ENCODE measurements at places on chromosomes 1 and 21.

DNA sequence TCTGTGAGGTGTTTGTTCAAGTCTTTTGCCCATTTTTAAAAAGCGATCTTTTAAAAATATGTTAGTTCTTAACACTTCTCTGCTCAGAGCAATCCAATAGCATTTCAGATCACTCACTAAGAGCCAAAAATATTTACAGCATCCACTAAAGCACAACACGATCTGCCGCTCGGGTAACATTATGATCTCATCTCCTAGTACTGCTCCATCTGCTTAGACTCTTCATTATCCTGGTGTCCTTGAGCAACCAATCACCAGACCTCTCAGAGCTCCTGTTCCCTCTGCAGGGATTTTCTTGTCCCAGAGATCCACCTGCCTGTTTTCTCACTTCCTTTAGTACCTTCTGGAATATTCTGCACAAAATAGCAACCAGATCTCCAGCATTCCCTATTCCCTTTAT lies 235.3 kb upstream of the ESRRG start:
- DNase-seq, result no peak

- peak; percentile 95 for DNase-seq
Measured at GRCh38 chr1:153967107-153967999, at the start of gene CREB3L4. Gene CREB3L4, plus strand, starts transcription at chr1:153967902. Its CDS starts 624 bp downstream, at chr1:153968526.

GRCh38 chr1:2561898-2562895 lies 6.0 kb downstream of the TNFRSF14 start:
- peak; percentile 35 for DNase-seq

- no peak for DNase-seq
Measured at GRCh38 chr1:175385316-175385715, 192.7 kb upstream of the KIAA0040 start.

DNA sequence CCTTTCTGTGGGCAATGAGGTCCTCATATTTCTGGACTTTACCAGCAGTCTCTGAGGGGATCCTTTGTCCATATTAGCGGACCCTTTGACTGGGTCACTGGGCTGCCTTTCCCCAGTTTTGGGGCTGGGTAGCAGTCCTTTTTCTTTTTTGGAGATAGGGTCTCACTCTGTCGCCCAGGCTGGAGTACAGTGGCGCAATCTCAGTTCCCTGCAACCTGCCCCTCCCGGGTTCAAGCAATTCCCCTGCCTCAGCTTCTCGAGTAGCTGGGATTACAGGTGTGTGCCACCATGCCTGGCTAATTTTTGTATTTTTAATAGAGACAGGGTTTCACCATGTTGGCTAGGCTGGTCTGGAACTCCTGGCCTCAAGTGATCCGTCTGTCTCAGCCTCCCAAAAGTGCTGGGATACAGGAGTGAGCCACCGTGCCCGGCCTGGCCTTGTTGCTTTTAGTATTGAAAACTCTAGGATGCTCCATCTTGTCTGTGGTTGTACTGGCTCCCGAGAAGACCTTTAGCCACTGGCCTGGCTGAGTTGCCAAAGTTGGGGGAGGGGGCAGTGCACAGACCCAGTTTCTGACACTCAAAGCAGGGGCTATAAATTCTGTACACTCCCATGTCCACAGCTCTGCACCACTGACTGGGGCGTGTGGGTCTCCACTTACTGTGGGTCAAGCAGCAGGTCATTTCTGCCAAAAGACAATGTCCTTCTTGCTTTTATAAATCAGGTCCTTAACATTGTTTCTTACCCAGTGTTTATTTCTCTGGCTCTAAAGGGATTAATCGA lies 33.1 kb downstream of the MAN1C1 start:
- no peak for DNase-seq

- no peak for DNase-seq
Measured at GRCh38 chr1:46558141-46558963, 6.9 kb upstream of the KNCN start.

DNA sequence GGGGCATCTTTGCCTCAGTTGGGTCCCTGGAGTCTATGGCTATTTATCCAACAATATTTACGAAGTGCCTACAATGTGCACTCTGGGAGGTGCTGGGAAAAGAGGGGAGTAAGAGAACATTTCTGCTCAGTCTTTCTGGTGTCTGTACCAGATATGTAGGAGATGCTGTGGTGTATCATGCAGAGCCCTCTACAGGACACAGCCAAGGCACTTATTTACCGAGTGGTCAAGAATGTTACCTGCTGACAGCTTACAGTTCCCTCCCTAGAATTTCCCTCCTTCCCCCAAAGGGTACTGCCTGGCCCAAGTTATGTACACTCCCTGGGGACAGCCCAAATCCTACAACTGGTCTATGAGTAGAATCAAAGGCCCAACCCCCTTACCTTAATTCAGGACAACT lies 177.7 kb downstream of the C1orf94 start:
- no peak for DNase-seq

DNA sequence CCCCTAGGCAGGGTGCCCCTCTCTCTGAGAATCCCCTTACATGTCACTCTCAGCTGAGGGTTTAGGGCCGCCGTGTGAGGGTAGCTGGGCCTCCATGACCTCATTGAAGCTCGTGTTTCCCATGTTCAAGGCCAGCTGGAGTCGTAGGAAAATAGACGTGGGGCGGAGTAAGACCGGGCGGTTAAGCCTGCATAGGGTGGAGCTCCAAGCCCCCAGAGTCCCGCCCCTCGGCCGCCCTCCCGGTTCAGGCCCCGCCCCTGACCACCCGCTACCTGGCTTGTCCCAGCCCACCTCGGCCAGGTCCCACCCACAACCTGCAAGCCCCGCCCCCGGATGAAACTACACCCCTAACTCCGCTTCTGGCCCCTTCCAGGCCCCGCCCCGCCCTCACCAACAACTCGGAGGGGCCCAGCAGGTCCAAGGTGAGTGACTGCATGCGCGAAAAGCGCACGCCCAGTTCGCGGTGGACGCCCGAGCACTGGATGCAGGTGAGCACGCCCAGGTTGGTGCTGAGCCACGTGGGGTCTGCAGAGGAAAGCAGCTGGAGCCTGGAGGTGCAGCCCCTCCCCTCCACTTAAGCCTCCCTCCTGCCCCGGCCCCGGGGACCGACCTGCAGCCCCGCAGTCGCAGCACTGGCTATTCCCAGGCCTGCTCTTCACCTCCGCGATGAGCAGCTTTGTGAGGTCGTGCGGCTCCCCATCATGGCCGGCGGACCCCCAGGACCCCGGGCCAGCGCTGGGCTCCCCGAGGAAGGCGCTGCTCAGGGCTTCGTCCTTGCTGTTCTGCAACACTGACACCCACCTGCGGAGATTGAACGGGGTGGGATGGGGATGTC lies 12.2 kb upstream of the TCEA3 start:
- DNase-seq, result no peak

- no peak for DNase-seq
Measured at GRCh38 chr1:8665833-8666232, 151.6 kb downstream of the RERE start.

DNA sequence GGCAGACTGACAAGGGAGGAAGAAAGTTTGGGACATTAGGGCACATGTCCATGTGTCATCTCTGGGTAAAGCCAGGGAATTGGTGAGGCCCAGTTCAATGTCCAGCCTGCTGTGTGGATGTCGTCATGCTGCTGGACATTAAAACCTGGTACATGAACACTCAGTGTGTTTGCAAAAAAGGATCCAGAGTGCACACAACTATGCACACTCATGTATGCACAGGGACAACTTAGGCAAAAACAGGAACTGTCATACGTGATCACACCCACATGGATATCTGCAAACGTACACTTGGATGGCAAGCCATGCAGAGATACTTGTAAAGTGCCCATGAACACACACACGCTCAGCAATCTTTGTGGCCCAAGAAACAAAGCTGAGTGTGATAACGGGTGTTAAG lies 47.9 kb upstream of the NEK2 start:
- no peak for DNase-seq

DNA sequence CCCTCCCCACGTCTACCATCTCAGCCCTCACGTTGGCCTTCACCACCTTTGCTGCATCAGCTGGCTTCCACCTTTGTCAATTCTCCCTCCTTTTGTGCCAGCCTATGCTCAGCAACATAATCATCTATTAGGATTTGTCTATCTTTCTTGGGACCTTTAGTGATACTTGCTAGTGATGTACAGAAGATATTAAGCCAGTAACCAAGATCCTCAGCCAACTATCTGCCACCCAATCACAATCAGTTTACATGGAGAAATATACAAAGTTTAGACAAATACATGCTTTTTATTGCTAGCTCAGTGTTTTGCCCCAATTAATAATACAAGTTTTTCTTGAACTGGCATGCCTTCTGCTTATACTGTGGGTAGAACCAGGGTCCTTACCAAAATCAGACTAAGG lies 172.3 kb downstream of the TPR start:
- DNase-seq, result no peak

- DNase-seq, result peak; percentile 45
Measured at GRCh38 chr1:7538033-7538432, 233.1 kb upstream of the VAMP3 start.

- peak; percentile 94 for DNase-seq
Measured at GRCh38 chr1:109816175-109816811, 52.6 kb upstream of the EPS8L3 start.

- peak; percentile 60 for DNase-seq
Measured at GRCh38 chr1:229136822-229137221, 134.1 kb upstream of the RAB4A start.

- DNase-seq, result no peak
Measured at GRCh38 chr1:85746777-85747176, 38.5 kb upstream of the ZNHIT6 start.

- no peak for DNase-seq
Measured at GRCh38 chr21:35154788-35155187, 105.7 kb upstream of the RUNX1 start.

DNA sequence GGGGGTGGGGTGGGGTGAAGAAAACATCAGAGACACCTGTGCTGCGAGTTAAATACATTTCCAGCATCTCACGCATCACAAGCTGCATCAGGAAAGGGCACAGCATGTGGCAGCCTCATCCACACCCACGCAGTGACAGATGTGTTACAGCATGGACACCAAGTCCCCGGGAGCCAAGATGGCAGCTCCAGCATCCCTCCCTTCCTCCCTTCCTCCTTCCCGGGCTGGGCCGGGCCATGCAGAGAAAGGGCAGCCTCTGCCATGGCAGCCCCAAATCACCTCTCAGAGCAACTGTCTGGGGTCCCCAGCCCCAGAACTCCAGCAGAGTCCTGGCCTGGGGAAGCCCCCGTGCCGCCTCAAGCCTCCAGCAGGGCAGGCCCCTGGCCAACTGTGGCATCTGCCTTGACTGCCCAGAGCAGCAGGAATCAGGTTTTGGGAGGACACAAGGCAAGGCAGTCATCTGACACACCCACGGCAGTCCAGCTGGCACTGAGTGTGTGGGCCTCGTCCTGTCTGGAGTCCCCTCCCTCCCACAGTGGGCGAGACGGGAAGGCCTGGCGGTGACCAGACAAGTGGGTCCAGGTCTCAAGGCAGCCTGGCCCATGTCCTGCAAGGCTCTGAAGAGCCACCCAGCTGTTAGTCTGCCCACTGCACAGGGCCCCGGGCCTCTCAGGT lies 6.2 kb downstream of the SMIM1 start:
- DNase-seq, result no peak

GRCh38 chr21:42463861-42464515 lies 32.0 kb downstream of the RSPH1 start:
- peak; percentile 47 for DNase-seq

- no peak for DNase-seq
Measured at GRCh38 chr1:85223334-85223733, 22.5 kb upstream of the SYDE2 start.

GRCh38 chr1:52955129-52955970 lies 28.3 kb downstream of the SCP2 start:
- DNase-seq, result no peak

DNA sequence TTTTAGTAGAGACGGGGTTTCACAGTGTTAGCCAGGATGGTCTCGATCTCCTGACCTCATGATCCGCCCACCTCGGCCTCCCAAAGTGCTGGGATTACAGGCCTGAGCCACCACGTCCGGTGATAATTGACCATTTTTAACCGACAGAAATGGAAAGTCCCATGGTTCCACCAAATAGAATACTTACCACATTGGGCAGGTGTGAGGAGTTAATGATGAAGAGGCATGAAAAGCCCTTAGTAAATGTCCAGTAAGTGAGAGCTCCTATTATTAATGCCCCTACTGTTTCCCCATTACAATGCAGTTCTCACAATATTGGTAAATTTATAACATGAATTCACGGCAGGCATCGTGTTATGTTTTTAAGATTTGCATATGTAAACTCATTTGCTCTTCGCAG lies 8.1 kb upstream of the GCLM start:
- DNase-seq, result no peak

DNA sequence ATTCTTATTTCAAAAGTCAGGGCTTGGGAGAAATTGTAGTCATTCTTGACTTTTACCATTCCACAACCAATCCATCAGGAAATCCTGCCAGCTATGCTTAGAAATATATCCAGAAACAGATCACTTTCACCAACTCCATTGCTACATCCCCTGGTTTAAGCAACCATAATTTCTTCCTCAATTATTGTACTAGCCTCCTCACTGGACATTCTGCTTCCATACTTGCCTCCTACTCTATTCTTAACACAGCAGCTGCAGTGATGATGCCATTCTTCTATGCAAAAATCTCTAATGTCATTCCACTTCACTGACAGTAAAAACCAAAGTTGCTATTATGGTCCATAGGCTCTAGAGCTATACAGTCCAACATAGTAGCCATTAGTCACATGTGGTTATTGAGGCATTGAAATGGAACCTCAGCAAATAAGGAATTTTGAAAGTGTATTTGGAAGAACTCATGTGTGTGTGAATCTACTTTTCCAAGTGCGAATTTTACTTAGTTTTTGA lies 110.7 kb upstream of the KIAA0040 start:
- peak; percentile 20 for DNase-seq

GRCh38 chr1:8121261-8122159 lies 95.4 kb upstream of the ERRFI1 start:
- peak; percentile 54 for DNase-seq

DNA sequence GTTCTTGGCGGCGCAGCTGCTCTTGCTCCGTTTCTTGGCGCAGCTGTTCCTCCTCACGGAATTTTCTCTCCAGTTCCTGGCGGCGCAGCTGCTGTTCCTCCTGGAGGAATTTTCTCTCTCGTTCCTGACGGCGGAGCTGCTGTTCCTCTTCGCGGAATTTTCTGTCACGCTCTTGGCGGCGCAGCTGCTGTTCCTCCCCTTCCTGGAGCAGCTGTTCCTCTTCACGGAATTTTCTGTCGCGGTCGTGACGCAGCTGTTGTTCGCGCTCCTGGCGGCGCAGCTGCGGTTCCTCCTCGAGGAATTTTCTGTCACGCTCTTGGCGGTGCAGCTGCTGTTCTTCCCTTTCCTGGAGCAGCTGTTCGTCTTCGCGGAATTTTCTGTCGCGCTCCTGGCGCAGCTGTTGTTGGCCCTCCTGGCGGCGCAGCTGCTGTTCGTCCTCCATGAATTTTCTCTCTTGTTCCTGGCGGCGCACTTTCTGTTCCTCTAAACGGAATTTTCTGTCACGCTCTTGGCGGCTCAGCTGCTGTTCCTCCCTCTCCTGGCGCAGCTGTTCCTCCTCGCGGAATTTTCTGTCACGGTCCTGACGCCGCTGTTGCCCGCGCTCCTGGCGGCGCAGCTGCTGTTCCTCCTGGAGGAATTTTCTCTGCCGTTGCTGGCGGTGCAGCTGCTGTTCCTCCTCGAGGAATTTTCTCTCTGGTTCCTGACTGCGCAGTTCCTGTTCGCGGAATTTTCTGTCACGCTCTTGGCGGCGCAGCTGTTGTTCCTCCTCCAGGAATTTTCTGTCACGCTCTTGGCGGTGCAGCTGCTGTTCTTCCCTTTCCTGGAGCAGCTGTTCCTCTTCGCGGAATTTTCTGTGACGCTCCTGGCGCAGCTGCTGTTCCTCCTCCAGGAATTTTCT lies 7.0 kb downstream of the TCHH start:
- peak; percentile 65 for DNase-seq

- DNase-seq, result no peak
Measured at GRCh38 chr1:88751714-88752113, 67.6 kb downstream of the PKN2 start.
